ENCODE measurements at places on chromosomes 1 and 21.

GRCh38 chr1:24301785-24302175 lies 17.4 kb upstream of the GRHL3 start:
- DNase-seq, result no peak

DNA sequence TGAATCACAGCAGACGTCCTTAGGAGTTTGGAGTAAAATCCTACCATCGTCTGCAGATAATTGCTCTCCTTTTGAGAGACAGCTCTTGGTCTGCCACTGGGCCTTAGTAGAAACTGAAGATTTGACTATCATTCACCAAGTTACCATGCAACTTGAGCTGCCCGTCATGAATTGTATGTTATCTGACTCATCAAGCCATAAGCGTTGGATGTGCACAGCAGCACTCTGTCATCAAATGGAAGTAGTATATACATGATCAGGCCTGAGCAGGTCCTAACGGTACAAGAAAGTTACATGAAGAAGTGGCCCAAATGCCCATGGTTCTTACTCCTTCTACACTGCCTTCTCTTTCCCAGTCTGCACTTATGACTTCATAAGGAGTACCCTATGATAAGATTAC lies 317.8 kb downstream of the GPATCH2 start:
- DNase-seq, result no peak

DNA sequence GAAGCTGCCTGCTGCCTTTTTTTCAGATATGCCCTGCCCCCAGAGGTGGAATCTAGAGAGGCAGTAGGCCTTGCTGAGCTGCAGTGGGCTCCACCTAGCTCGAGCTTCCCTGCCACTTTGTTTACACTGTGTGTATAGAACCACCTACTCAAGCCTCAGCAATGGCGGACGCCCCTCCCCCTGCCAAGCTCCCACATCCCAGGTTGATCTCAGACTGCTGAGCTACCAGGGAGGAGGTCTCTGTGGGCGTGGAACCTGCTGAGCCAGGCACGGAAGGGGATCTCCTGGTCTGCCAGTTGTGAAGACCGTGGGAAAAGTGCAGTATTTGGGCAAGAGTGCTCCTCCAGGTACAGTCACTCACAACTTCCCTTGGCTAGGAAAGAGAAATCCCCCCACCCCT lies 65.1 kb downstream of the MSH4 start:
- no peak for DNase-seq

GRCh38 chr1:181809991-181810545 lies 251.4 kb downstream of the ZNF648 start:
- DNase-seq, result no peak

- DNase-seq, result no peak
These were observed 27.7 kb downstream of the CD34 start for GRCh38 chr1:207883104-207883651.

DNA sequence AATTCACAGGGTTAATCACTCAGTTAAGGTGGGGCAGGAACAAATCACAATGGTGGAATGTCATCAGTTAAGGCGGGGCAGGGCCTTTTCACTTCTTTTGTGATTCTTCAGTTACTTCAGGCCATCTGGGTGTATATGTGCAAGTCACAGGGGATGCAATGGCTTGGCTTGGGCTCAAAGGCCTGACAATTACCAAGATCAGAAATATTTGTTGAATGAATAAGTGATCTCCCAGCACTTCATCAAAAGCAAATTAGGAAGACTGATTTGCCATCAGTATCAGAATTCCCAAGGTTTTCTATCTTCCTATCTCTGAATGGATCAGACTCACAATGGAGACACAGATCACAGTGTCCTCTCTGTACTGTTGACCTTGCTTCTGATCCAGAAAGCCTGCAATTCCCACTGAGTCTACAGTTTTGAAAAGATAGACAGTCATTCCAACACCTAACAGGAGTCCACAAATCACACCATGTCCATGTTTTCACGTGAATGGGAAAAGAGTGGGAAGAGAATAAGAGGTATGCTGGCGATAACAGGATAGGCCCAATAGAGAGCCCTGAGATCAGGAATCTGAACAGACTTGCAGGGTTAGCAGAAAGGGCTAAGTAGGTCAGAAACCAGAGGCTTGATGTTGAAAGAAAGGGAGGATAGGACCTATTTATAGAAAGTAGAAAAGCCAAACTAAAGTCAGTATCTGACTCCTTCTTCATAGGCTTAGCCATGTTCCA lies 75.3 kb downstream of the KCNK1 start:
- DNase-seq, result no peak

GRCh38 chr1:66998972-66999371 lies 55.0 kb downstream of the SLC35D1 start:
- no peak for DNase-seq

Measured in stimulated activated CD8-positive, alpha-beta memory T cell treated with anti-CD3 and anti-CD28 coated beads, Interleukin-2, amount 100 ng/mL, for 48 hours (primary cell).